ENCODE measurements at places on chromosomes 13 and 19.

DNA sequence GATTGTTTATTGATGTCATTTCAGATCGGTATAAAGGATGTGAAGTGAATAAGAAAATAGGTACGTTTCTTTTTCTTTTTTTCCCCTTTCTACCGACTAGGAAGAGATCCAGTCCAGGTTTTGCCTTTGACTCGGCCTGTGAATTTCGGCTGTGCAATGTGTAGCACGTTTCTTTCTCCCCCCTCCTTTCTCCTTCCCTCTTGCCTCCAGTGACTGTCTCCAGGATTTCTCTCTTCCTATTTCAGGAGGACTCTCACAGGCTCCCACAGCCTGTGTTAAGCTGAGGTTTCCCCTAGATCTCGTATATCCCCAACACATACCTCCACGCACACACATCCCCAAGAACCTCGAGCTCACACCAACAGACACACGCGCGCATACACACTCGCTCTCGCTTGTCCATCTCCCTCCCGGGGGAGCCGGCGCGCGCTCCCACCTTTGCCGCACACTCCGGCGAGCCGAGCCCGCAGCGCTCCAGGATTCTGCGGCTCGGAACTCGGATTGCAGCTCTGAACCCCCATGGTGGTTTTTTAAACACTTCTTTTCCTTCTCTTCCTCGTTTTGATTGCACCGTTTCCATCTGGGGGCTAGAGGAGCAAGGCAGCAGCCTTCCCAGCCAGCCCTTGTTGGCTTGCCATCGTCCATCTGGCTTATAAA is at the start of gene GPC6:
Gene GPC6 (plus strand): TSS at position 185 of the 657 bp plus-strand sequence.
- no peak for DNase-seq

DNA sequence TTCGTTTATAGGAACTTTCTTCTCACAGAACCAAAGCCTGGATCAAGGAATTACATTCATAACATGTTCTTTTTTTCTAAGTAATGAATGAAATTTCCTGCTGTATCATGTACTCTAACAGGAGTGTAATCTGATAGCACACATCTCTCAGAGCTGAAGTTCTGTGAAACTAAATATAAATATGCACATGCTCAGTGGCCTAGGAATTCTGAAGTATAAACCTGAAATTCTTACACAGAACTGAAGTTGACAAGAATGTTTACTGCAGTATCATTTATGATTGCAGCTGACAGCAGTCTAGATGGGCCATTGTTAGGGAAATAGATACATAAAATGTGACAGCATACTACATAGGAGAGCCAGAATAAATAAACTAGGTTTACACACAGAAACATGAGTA is 54.5 kb downstream of the USP12 start:
- DNase-seq = no peak

DNA sequence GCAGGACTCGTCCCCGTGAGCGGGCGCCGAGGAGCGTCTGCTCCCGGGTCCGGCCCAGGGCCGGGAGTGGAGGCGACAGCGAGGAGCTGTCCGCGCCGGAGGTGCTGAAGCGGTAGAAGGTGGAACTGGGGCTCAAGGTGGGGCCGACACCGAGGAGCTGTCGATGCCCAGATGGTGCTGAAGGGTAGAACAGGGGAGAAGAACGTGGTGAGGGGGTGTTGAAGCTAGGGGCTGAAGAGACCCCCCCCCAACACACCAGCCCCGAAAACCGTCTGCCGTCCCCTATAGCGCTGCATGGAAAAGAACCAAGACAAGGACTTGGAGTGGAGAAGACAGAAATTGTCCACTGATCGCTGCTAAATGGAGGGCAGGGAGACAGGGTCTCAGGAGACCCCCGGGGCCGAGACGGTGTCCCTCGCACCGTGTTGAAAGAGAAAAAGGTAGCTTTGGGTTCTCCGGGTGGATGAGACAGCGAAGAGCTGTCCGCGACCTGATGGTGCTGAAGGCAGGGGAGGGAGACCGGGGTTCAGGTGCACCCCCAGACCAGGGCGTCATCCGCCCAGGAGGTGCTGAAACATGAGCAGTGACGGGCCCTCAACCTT is 7.1 kb upstream of the PDE4C start:
- no peak for DNase-seq

- DNase-seq = no peak
These were observed 10.1 kb downstream of the TMEM91 start for GRCh38 chr19:41386442-41386841.

DNA sequence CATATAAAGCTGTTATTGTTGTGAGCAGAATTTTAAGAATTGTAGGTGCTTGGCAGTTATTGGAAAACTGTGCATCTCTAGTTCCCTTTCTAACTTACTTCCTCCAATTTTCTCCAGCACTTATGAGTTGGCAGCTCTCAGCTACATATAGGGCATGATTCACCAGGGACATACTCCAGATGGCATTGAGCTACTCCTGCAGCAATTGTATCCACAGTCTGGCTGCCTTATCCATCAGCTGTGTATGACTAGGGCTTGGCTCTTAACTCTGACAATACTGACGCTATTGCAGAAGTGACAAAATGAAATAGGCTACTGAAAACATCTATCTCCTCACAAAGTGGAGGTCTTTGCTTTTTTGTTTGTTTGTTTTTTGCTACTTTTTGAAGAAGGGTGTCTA is 276.7 kb downstream of the POU4F1 start:
- no peak for DNase-seq

GRCh38 chr13:28679628-28680027 is 20.7 kb downstream of the POMP start:
- no peak for DNase-seq

DNA sequence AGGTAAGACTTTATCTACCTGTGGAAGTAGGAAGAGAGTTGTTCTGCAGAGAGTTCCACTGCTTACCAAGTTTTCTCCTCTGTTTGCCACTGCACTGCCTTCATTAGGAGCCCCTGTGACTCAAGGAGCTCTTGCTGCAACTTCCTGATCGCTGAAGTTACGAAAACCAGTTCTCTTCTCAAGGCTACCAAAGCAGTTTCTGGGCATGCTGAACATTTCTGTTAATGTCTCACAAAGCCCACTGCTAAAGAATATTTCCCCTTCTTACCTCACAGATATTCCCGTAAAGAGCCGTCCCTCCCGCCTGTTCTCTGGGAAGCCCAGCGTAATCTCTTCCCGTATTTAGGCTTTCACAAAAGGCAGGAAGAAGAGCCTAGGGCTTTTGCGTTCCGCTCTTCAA is 82.6 kb upstream of the OXGR1 start:
- no peak for DNase-seq

DNA sequence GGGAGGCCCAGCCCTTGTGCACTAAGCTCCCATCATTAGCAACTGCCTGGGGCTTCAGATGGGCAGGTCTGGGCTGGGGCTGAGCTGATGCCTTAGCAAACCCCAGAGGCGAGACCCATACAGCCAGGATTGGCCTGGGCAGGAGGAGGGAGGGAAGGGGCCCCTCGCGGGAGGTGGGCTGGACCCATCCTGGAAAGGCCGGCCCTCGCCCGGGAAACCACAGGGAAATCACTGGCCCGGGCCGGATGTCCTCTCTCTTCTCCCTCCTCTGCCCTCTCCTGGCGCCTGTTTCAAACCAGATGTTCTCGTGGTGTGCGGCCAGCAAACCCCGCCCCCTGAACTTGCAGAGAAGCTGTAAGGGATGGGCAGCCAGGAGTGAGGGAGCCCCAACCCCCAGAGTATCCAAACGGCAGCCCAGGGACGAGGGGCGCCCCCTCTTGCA is 43.1 kb downstream of the TMEM255B start:
- DNase-seq = no peak

DNA sequence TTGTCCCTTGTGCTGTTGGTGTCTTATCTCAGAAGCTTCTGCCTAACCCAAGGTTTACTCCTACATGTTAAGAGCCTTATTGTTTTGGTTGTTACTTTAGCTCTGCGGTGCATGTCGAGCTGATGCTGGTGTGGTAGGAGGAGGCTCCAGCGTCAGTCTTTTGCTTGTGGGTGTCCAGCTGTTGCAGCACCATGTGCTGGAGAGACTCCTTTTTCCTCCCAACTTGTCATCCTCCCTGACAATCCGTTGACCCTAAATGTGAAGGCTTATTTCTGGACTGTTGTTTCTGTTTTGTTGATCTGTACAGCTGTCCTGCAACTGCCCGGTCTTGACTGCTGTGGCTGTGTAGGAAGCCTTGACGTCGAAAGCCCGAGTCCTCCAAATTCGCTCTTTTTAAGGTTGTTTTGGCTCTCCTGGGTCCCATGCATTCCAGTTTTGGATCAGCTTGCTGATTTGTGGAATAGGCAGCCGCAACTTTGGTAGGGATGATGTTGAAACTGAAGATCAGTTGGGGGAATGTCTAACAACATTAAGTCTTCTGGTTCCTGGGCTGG is 15.3 kb downstream of the NAXD start:
- DNase-seq = no peak

GRCh38 chr19:55027472-55028337 is 10.4 kb downstream of the GP6 start:
- DNase-seq = no peak

DNA sequence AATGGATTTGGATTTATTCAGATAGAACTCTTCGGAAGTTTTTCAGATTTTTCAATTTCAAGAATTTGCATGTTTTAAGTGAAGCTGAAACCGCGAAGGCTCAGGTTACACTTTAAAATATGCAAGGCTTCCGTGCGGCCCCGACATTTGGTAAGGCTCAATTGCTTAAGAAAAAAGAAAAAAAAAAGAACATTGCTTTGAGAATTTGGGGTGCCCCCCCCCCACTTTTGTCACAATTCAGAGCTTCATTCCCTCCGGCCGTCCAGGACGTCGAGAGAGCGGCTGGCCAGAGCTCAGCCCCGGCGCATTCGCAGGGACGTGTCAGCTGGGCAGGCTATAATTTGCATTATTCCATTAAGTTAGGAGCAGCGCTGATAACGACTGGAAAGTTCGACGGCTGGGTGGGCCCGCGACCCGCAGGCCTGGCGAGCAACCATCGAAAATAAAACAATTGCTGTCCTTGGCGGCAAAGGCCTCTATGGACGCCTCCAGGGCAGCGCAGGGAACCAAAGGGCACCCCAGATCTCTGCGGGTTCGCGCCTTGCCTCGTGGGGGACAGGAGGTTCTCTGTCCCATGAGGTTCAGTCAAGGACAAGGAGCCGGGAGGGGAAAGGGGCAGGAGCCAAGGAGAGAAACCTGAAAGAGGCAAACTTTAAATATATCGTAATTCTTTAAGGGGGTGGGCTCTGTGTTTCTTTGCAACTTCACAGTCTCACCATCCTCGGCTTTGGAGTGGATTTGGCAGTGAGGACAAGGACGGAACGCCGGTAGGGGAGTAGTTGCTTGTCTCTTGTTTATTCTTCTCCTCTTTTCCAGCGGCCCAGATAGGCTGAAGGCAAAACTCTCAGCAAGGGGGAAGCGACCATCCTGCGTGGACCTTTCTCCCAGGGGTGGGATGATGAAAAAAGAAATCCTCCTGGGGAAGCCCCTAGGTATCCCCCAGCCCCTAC is 7.0 kb downstream of the SOX21 start:
- DNase-seq = no peak
